NCI-H2081 treated with DMSO at 0.1 percent for 48 hours (cell line): ENCODE measurements at places on chromosomes 3 and 15.

- no peak for DNase-seq
Measured at GRCh38 chr3:90095811-90096210, 988.4 kb downstream of the EPHA3 start.

DNA sequence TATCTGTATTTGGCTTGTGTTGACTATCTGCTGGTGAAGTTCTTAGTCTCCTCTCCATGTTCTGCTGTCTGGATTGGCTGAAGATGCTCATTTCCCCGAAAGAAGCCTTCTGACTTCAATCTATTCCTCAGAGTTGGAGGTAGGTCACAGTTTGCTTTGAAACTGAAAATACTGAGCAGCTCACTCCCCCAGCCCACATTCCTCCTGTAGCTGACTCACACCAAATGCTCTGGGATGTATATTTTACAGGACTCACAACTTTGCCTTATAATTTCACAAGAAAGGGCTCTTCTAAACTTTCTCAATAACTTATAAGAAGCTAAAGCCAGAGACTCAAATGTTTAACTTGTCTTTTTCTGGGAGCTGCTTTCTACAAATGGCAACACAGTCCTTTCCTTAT lies 36.3 kb upstream of the SNX4 start:
- no peak for DNase-seq

DNA sequence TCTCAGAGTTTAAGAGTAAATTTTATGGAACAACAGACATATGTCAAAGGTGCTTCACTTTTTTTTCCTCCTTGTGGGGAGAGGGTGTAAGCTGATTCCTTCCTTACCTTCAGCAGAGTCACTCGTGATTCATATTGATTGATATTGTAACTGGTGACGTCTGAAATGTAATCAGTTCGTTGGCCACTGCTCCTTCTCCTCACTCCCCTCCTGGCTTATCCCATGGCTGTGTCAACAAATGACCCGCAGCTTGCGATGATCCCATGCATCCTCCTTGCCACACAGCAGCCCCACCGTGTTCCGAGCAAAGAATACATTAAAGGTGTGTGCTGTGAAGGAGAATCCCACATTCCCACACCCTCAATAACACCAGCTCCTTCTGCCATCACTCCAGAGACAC lies 7.3 kb downstream of the MGLL start:
- no peak for DNase-seq

DNA sequence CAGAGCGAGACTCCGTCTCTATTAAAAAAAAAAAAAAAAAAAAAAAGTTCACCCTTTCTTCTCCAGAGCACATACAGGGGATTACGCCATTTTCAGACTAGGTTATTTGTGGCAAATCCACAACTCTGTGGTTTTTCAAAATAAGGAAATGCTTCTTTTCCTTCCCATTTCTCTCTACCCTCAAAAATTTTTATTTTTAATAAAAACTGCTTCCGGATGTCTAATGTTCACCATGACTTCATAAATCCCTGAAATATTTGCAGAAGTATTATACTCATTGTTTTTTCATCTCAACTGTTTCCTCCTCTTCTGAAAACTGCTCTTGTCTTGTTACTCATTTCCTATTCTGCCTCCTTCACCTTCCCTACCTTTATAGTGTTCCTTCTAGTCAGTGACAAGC lies 45.0 kb upstream of the SLC12A8 start:
- no peak for DNase-seq

DNA sequence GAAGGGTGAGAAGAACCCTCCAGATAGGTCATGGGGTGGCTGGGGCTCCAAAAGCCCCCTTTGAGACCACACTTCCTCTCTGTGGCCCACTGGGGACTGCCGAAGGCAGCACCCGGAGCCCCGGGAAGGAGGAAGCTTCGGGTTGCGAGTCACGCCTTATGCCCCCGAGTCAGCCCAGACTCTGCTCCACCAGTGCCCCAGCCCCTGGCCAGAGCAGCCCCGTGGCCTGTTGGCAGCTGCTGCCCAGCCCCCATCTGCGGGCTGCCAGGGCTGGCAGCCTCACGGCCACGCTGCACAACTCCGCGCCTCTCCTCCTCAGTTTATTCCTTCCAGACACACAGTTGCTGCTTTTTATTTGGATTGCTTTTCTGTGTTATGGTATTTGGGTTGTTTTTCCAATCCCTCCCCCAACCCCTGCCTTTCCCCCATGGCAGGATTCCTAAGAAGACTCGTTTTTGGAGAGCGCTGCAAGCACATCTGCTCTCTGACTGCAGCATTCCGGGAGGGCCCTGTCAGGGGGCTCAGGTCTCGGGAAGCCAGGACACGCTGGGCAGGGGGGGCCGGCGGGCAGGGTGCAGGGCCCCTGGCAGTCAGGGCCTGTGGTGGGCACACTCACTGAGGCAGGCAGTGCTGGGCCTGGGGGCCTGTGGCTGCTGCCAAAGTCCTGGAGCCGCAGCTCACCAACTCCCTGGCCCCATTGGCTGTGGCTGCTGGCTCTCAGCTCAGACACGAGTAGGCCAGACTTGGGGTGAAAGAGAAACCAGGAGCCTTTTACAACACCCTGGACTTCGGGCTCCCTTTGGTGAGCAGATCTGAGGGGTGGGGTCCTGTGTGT lies 20.2 kb downstream of the MAGEF1 start:
- no peak for DNase-seq

DNA sequence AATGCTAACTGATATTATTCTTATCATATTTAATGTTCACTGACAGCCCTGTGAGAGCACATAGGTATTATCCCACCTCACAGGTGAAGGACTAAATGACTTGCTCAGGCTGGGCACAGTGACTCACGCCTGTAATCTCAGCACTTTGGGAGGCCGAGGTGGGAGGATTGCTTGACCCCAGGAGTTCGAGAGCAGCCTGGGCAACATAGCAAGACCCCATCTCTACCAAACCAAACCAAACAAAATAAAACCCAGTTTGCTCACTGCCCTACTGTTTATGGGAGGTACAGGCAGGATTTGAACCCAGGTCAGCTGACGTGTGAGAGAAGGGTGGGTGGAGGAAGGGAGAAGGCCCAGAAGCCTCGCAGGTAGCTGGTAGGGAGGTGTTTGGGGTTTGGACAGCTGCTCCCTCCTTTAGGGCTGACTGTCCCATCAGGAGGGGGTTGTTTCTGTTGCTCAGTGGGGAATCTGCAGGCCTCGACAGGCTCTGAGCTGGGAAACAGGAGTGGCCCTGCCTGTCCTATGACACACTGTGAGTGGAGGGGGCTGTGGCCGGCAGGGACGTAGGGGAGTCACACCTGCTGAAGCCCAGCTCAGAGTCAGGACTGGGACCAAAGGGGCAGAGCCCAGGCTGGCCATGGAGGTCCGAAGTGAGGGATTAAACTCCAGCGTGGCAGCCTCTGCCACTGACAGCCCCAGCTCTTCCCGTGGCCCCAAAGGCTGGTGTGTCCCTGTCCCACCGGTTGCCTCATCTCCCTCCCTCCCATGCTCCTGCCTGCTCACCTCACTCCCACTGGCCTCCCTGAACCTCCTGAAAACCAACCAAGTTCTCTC lies 25.3 kb downstream of the BHLHE40 start:
- DNase-seq: no peak

GRCh38 chr15:90680371-90680935 lies 36.7 kb upstream of the BLM start:
- no peak for DNase-seq

GRCh38 chr3:4251412-4251811 lies 51.8 kb upstream of the SETMAR start:
- no peak for DNase-seq

DNA sequence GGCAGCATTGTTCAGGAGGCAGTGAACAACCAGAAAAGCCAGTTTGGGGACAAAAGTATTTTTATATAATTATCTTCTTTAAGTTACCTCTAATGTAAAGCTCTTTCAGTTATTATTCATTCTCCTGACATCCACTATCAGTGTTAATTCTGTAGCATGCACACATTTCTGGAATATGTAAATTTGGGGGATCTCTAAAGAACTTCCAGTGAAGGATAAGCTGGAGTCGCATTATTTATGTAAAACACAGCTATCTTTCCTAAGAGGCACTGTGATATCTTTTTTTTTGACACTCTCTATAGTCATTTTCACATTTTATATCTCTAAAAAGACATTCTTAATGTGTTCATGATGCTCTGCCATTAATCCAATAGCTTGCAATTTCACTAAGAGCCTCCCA lies 26.7 kb downstream of the SATB1 start:
- DNase-seq: no peak

- DNase-seq: no peak
Measured at GRCh38 chr3:58049143-58049785, 41.0 kb downstream of the FLNB start.

- DNase-seq: no peak
Measured at GRCh38 chr3:171996178-171996817, 43.1 kb upstream of the FNDC3B start.
